ENCODE measurements at places on chromosomes 3 and 15.

GRCh38 chr15:68417897-68418296 is 14.1 kb downstream of the ITGA11 start:
- no peak for DNase-seq

DNA sequence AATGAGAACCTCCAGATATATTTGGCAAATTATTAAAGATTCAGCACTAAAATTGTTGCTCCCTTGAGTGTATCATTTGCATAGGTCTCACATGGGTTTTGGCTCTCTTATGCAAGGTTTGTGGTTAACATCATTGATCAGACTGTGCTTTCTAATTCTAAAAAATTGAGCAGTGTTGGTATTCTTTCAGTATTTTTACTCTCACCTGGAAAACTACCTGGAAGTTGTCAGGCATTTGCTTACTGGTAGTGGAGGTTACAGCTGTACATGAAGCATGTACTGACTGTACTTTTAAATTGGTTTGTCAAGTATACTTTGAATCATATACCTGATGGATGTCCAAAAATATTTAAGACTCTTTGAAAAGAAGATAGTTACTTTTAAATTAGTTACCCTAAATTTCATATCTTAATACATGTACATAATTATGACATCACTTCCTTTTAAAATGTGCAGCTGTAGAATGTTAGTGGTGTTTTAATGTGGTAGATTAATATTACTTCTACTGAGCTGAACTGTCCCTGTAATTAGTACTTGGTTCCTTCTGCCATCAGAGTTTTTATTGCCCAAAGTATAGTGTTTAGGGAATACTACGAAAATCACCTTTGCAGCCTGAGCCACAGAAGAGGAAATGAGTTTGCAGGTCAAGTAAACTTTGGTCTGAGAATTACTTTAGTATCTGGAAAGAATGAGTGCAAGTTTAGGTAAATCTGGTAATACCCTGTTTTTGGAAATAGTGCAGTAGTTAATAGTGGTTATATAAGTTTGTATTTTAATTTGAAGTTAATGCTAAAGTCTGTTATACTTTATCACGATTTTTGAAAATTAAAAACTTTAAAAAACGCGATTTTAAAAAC is 2.8 kb downstream of the CHD2 start:
- no peak for DNase-seq

GRCh38 chr3:46512191-46512749 is 14.5 kb downstream of the RTP3 start:
- no peak for DNase-seq

DNA sequence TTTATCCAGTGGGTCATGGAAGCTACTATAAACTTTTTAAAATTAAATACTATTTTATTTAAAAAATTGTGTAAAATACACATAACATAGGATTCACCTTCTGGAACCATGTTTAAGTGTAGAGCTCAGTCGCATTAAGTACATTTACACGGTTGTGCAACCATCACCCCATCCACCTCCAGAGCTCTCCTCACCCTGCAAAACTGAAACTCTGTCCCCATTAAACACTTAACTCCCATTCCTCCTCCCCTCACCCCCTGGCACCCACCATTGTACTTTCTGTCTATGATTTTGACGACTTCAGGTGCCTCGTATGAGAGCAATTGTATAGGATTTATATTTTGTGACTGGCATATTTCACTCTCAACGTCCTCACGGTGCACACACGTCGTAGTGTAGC is 70.7 kb downstream of the APBA2 start:
- DNase-seq: no peak

DNA sequence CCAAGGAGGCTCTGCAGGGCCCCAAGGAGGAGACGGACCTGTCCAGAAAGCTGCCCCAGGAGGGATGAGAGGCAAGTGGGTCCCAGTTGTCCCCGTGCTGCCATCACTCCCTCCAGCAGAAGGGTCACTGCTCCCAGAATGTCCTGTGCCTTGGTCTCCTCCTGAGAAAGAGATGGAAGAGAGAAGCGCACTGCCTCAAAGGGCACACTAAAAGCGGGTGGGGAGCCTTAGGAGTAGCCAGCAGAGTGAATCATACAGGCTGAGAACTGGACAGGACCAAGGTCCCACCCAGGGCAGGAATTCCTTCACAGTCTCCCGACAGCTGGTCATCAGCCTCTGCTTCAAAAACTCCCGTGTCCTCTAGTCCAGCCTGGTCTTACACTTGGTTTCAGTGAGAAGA is 4.6 kb downstream of the THPO start:
- no peak for DNase-seq

GRCh38 chr15:50943638-50944037 is 35.2 kb downstream of the AP4E1 start:
- no peak for DNase-seq

GRCh38 chr15:77243716-77244401 is 172.9 kb upstream of the TSPAN3 start:
- no peak for DNase-seq

DNA sequence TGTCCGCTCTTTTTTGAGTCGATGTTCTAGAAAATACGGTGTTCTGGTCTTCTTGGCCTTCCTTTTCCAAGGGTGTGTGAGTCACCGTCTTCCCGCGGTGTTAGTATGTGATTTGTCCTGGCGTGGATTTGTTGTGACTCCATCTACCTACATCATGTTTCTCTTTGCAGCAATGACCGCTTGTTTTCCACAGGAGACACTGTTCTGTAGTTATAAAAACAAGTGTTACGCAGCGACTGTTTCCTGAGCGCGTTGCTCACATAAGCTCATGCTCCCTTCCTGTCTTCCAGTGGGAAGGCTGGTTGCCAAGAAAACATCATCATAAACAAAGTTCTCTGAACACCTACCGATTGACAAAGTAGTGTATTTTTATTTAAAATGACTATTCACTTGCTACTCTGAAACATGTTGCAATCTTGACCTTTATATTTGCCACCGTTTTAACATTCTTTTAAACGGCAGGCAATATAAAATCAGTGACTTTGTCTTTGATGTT is 19.0 kb downstream of the USP13 start:
- DNase-seq: no peak

- peak; percentile 15 for DNase-seq
Measured at GRCh38 chr15:98232761-98233160, 272.3 kb downstream of the ARRDC4 start.

DNA sequence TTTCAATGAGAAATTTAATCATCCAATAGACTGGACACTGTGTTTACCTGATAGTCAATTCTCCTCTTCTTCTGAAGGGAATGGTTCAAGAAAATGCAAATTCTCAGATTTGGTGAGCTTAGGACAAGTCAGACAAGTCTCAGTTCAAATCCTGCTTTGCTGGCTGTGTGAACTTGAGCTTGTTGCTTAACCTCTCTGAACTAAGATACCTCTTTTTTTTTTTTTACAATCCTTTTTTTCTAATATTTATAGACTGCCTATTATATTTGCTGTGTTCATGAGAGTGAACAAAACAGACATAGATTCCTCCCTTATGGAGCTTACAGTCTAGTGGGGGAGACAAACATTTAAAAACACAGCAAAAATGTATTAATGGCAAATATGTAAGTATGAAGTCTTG is 8.2 kb upstream of the SLC28A1 start:
- no peak for DNase-seq

GRCh38 chr15:45794304-45794703 is 159.5 kb downstream of the SQOR start:
- DNase-seq: no peak

GRCh38 chr15:32099956-32100684 is 69.8 kb downstream of the CHRNA7 start:
- no peak for DNase-seq

GRCh38 chr15:74432968-74433591 is 678 bp downstream of the SEMA7A start:
- no peak for DNase-seq

- DNase-seq: no peak
Measured at GRCh38 chr15:59148153-59148833, 43.3 kb downstream of the CCNB2 start.

DNA sequence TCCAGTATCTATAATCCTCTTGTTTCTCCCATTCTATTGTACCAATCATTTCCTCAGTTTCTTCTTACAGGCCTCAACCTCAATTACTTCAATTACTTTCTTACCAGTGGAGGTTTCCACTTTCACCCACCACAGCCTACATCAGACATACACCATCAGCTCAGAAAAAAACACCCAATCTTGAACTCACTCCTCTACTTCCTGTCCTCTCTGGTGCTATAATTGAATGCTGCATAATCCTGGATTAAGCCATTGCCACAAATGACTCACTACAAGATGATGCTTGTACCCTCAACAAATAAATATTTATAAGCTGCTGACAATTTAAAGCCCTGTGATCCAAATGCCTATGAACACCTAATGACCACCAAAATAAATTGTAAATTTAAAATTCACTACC is 18.5 kb downstream of the RYK start:
- DNase-seq: no peak

DNA sequence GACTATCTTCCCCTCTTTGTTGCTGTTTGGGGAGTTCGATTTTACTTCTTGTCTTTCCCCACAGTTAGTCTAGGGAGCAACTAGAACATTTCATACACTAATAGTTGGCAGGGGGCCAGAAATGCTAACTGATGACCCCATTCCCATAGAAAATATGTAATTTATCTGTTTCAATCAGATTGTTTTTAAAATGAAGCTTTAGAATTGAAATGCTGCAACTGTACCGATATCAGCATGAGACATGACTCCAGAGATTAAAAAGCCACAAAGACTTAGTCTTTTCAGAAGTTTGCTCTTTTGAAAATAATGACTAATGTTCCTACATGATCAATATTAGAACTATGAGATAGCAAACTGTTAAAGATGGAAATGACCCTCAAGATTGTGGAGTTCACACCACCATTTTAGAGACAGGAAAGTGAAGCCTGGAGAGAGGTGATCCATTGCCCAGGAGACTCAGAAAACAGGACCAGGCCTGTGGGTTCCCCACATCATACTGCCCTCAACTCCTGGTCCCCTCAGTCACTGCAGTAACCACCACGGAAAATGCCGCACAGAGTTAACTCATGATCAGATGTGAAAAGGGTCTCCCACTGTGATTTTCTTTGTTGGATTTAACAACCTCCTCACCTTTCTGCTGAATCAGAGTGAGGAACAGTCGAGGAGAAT is 130.3 kb downstream of the CHDH start:
- DNase-seq: no peak

GRCh38 chr3:17913359-17913758 is 170.9 kb upstream of the TBC1D5 start:
- no peak for DNase-seq

DNA sequence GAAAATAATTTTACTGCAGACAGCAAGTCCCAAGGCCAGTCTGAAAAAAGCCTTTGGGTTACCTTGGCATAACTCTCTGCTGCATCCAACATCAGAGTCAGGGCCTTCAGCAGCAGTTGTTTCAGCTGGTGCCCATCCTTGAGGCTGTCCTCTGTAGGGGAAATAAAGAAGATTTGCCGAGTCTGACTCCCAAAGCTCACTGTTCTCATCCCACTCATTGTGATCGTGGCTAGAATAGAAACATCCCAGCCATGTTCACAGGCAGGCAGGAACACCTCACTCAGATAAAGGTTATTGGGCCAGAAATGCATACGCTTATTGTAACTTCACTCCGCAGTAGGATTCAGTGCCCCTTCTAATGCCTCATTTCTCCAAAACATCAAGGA is 29.2 kb downstream of the EIF3J start:
- DNase-seq: no peak

- DNase-seq: no peak
Measured at GRCh38 chr3:151268267-151269235, 9.8 kb downstream of the P2RY14 start.

DNA sequence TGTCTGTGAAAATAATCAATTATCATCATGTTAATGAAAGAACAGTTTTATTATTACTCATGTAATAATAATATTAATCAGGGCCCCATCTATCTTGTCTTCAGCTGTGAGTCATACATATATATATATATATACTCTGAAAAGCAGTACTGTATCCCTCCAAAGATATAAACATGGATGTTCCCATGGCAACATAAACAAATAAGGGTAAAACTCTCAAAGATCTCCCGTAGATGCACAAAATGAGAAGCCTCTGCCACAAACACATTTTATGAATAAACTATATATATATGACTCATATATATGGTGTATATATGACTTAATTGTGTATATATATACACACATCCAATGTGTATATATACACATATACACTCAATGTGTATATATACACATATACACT is 163.8 kb upstream of the ARHGEF26 start:
- DNase-seq: no peak

DNA sequence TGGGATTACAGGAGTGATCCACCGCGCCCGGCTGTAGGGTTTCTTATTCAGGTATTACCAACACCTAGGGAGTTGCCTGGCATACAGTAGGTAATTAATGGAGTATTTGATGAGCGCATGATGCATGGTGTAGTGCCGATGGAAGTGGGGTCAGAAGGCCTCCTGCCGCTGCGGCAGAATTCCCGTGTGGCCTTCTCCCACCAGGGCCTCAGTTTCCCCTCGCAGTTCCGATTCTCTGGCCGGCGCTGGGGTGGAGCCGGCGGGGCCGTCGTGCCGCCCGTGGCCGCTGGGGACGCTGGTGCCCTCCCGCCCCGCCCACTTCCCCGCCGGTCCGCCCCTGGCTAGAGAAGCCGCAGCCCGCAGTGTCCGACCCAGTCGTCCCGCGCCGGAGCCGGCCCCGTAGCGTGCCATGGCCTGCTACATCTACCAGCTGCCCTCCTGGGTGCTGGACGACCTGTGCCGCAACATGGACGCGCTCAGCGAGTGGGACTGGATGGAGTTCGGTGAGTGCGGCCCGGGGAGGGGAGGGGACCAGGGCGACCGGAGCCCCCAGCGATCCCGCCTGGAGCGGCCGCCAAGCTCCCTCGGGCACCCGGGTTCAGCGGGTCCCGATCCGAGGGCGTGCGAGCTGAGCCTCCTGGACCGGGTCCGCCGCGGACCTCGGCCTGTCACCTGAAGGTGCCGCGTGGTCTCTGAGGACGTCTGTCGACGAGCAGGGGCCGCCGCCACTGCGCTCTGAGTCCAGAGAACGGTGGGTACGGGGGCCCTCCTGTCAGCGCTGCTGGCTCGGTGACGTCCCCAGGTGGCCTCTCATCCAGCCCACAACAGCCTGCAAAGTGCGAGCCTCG is at the start of gene IRAK2:
IRAK2 (plus strand) TSS at position 374 of the 848 bp plus-strand sequence; CDS start at position 410, 36 bp downstream.
- peak; percentile 47 for DNase-seq

DNA sequence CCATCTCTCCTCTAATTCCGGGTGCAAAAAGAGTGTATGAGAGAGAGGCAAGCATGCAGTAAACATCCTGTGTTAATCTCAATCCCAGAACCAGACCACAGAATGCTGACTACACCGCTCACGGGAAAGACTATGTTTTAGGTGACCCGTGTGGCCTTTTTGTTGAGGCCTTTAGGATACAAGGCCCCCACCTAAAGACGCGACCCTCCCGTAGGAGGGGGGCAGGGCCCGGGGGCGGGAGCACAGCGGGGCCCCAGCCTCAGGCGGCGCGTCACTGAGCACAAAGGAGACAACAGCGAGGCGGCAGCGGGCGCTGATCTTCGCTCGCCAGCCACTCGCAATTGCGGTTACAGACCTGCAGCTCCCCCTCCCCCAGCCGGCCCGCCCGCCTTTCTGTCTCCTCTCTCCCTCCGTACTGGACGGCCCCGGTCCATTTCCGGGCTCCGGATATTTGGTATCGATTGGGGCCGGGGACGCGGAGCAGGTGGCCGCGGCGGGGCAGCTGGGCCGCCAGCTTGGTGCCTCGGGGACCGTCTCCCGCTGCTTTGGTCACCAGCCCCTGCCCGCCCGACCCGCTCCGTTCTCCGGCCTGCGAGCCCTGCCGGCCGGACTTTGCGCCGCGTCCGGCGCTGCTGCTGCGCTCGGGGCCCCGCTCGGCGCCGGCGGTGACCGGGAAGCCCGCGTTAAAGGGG is at the start of gene CCDC50:
CCDC50 (plus strand) TSS at position 433 of the 692 bp plus-strand sequence. CDS start 281 bp downstream, outside the sequence.
- DNase-seq: peak; percentile 73

Data from cerebellar cortex (tissue), 1 donor.